Esophagus muscularis mucosa (tissue), 4 donors: ENCODE measurements at places on chromosomes 13 and 19.

- no peak for DNase-seq
These were observed 654 bp upstream of the MEGF8 start for GRCh38 chr19:42324655-42325307.

DNA sequence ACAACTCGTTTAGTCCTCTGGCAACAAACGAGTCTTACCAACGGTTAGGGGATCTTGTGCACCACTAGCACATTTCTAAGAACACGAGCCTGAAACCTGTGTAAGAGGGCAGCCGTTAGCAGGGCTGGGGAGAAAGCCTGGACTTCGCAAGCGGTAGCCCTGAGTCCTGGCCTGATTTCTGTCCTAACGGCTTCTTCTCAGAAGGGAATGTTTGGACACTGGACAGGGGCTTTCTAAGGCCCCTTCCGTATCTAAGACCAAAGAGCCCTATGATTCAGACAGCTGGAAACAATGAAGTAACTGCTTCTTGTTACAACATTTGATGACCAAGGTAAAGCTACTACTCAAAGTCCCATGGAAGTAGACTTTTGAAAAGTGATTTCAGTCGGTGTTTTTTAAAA lies 2.2 kb downstream of the ANKRD10 start:
- no peak for DNase-seq

- peak; percentile 92 for DNase-seq
These were observed 2.0 kb upstream of the KLF12 start for GRCh38 chr13:74136084-74136658.

DNA sequence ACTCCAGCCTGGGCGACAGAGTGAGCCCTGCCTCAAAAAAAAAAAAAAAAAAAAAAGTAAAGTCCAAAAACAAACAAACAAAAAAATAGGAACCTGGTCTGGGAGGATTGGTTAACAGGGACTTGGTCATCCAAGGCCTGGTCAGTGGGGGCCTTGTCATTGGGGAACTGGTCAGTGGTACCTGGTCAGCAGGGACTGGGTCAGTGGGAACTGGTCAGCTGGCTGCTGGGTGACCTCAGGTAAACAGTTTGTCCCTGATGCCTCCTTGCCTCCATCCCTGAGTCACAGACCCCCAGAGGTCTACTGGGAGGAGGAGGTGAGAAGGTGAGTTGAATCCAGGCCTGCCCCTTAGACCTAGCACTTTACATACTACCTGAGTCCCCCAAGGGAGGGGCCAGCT lies 5.7 kb upstream of the ZNF14 start:
- DNase-seq: peak; percentile 90

DNA sequence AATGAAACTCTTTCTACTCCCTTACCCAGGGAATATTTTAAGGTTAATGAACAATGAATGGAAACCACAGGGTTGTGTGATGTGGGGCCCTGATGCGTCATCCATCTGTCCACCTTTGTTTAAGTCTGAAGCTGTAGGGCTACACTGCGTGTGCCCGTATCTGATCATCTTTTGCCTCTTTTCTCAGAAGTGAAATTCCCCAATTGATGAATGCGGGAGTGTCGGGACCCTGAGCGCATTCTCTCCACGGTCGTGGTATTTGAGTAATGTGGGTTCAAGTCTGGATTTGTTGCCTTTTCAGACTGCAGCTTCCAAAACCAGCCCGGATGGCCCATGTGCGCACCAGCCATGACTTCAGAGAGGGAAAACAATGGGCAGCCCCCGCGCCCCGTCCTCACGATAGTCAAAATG lies 112.3 kb downstream of the COL4A2 start:
- DNase-seq: no peak

- DNase-seq: no peak
These were observed 8.8 kb downstream of the GIPR start for GRCh38 chr19:45676851-45677263.

- no peak for DNase-seq
These were observed 574 bp downstream of the ZNF227 start for GRCh38 chr19:44212866-44213346.

- DNase-seq: no peak
These were observed 10.4 kb downstream of the NUDT19 start for GRCh38 chr19:32702010-32702409.

DNA sequence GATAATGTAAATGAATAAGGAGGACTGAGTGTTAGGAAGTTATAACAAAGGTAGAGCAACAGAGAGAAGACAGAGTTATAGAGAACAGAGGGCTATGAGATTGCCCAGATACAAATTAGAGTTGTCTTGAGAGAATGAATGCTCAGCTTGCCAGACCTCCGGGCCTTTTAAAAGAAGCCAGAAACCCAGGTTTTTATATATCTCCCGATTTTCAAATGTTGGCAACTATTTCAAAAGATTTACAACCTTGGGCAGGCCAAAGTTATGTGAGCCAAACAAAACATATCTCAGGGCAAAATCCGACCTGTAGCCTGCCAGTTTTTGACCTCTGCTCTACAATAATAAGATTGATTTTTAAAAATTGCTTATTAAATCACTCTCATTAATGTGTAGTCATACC lies 573.1 kb upstream of the SLC10A2 start:
- DNase-seq: no peak

DNA sequence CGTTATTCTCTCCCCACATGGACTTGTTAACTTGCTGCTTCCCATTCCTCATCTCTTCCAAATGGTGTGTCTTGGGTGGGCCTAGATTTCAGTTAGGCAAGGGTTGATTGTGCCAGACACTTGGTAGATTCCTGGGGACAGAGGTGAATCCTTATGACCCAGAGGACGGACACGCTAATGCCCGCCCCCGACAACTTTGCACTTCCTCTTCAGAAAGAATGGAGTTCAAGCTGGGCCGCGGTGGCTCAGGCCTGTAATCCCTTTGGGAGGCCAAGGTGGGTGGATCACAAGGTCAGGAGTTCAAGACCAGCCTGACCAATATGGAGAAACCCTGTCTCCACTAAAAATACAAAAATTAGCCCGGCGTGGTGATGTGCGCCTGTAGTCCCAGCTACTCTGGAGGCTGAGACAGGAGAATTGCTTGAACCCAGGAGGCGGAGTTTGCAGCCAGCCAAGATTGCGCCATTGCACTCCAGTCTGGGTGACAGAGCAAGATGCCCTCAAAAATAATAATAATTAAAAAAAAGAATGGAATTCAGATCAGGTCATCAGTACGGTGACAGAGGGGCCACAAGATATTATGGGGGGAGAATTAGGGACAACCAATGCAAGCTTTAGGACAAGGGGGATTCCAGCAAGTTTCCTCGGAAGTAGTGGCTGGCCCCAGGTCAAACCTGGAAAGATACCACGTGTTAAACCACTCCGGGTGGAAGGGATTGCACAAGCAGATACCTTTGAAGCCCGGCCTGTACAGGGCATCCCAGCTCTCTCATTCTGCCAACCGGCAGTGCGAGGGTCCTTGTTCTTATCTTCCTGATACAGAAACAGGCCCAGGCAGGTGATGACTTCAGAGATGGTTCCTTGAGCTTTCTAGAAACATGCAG lies 2.7 kb downstream of the MYO9B start:
- DNase-seq: no peak
